Uterus (tissue), 4 donors: ENCODE measurements at places on chromosomes 5 and 9.

- no peak for DNase-seq
Measured at GRCh38 chr5:141491323-141492167, 2.7 kb downstream of the PCDHGC5 start.

DNA sequence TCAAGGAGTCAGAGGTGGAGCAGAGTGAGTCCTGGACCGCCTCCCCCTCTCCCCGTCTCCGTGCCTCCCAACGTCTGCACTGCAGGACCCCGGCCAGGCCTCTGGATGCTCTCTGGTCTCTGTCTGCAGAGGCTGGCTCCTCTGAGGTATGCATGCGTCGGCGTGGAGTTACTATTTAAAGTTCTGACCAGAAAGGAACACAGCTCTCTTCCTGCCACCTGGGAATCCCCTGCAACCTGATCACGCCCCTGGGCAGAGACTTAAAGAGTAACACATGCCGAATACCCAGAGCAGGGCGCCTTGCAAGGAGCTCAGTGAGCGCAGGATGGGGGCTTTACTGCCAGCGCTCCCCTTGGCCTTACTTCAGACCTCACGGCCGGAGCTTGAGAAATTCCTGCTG lies 16.0 kb downstream of the ANXA6 start:
- peak; percentile 64 for DNase-seq

- no peak for DNase-seq
Measured at GRCh38 chr9:90009447-90009846, 404.6 kb downstream of the GADD45G start.

DNA sequence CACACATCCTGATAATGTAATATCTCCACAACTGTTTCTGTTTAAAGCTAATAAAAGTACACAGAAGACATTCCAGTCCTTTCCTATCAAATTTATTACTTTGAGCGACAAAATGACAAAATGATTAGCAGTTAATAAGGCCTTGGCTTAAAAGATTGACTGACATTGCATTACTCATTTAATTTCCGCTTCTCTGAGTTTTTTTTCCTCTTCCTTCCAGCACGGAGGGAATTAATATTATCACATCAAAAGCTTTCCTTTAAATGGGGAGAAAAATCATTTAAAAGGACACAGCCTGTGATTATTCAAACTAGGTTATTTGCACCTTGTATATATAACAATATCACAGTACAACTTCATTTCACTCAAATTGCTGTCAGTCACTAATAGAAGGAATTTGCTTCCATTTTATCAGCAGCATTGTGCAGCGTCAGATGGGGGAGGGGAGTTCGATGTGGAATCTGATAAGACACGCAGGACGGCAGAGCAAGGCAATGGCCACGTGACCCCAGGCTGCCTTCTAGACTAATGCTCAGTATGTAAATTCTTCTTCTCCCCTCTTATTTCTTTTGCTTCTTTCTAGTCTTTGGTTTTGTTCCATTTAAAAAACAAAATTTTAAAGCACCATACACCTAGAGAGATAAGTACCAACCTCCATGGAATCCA lies 400.5 kb downstream of the IRX1 start:
- no peak for DNase-seq

DNA sequence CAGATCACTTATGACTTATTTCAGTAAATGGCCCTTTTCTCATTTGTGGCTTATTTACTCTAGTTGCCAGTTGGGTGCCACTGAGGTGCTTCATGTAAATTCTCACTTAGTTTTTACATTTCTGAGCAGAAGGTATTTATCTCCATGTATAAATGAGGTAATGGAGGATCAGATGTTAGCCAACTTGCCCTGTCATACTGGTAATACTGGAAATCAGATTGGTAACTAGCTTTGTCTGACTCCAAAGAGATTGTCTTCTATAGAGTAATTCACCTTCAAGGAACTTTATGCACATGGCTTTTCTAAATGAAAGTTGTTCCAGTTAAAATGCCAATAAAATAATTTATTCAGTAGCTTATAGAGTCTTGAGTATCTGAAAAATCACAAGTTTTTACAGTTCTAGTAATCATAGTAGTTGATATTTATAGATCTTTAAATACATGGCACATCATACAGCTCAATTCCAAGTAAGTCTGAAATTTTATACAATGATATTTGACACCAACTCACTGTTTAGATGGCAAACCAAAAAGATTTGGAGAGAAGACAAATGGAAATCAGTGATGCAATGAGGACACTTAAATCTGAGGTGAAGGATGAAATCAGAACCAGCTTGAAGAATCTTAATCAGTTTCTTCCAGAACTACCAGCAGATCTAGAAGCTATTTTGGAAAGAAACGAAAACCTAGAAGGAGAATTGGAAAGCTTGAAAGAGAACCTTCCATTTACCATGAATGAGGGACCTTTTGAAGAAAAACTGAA lies 28.8 kb downstream of the RAB14 start:
- no peak for DNase-seq

GRCh38 chr5:119177226-119177625 lies 106.3 kb downstream of the DMXL1 start:
- no peak for DNase-seq

- no peak for DNase-seq
Measured at GRCh38 chr5:72459089-72459661, 48.0 kb downstream of the ZNF366 start.

- DNase-seq: no peak
Measured at GRCh38 chr9:120259100-120259499, 320.9 kb downstream of the CDK5RAP2 start.

- DNase-seq: no peak
Measured at GRCh38 chr5:170403675-170404074, 14.5 kb upstream of the KCNMB1 start.

DNA sequence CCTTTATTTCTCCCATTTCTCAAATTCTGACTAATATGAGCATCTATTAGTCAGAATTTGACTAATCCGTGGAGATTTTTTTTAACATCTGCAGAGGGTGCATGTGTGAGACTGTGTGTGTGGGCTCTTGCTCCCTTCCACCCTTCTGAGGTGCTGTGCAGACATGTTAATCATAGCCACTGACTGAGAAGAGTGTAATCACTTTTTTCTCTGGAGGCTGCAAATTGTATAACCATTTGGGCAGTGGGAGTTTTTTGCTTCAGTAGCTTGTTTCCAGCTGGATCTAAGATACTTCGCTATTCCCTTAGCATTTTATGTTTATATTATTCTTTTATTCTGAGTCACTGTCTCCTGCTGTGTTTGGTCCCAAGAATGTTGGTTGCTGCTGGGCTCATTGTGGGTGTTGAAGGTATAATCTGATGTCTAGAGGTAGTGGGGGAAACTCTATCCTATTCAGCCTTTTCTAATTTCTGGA lies 66.2 kb downstream of the ARHGEF28 start:
- DNase-seq: no peak

GRCh38 chr5:148455185-148455584 lies 71.4 kb downstream of the FBXO38 start:
- DNase-seq: no peak

- DNase-seq: no peak
Measured at GRCh38 chr5:84281383-84281782, 103.3 kb downstream of the EDIL3 start.

DNA sequence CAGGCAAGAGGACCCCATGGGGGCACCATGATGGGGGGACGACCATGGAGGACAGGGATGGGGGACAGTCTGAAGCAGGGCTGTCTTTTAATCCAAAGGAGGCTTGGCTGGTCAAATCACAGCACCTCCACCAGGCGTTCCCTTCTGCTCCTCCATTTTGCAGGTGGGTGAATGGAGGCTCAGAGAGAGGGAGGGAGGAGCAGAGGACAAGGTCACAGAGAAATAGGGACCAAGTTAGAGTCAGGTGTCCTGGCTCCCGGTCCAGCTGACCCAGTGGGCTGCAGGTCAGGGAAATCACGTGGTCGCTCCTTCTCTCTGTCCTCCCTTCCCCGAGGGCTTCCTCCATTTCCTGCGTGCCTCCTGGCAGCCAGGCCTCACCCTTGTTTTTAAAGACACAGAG lies 156.4 kb upstream of the SMIM23 start:
- DNase-seq: no peak

GRCh38 chr5:76029739-76030138 lies 53.4 kb upstream of the SV2C start:
- no peak for DNase-seq

GRCh38 chr9:30075451-30076199 lies 2308.8 kb upstream of the ACO1 start:
- DNase-seq: no peak

- no peak for DNase-seq
Measured at GRCh38 chr5:65329266-65329665, 152.5 kb downstream of the ADAMTS6 start.

GRCh38 chr5:169009123-169009522 lies 291.8 kb downstream of the SLIT3 start:
- DNase-seq: no peak

GRCh38 chr5:54311176-54311677 lies 854 bp upstream of the ARL15 start:
- DNase-seq: no peak

GRCh38 chr9:121345070-121345469 lies 25.0 kb downstream of the STOM start:
- DNase-seq: no peak

DNA sequence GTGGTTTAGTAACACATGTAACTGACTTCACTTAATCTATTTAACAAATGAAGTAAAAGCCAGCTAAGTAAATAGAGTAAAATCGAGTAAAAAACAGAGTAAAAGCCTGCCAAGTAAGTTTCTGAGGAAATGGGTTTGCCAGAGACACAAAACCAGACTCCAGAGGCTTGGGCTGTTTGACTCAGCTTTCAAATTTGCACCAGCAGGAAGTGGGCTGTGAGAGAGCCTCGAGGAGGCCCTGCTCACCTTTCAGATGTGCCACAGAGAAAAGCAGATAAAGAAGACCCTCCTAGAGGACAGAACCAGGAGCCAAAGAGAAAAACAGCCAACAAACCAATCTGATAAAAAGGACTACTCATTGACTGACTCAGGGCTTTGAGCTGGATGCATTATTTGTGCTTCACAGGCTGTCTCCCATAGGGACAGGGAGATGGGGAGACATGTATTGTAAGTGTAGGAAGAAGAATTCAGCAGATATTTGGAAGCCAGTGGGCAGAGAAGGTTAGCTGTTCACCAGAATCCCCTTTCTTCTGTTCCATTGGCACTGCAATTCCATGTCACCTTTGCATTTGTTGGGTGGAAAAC lies 14.4 kb upstream of the AMACR start:
- DNase-seq: no peak

DNA sequence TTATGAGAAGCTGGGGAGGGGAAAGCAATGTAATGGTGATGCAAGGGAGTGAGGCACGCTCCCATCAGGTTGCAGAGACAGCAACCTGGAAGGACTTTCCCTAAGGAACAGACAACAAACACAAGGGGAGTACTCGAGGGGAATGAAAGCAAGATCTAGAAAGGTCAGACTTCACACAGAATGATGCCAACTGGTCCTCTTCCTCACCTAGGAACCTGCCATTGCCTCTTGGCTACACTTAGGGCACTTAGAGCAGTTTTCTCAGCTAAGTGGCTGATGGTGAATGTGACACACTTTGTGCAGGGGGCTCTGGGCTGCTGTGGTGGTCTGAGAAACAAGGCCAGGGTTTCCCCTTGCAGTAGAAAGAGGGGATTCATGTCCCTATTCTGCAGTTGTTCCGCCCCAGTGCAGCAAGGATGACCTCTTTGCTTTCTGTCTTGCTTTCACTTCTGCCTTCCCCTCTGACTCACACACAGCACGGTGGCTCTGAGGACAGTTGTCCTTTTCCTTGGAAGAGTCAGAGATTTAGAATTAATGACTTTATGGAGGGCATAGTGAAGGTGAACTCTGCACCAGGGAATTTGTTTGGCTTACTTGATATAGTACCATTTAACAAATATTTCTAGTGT lies 394.0 kb upstream of the KLF4 start:
- DNase-seq: no peak

- no peak for DNase-seq
Measured at GRCh38 chr9:20872340-20872977, 159.0 kb downstream of the HACD4 start.

- DNase-seq: no peak
Measured at GRCh38 chr9:35829764-35830096, 702 bp downstream of the TMEM8B start.

- no peak for DNase-seq
Measured at GRCh38 chr5:148729182-148729581, 74.9 kb upstream of the HTR4 start.

GRCh38 chr9:79567671-79568098 lies 4.1 kb upstream of the TLE4 start:
- no peak for DNase-seq
